ENCODE measurements at places on chromosomes 6 and 20.

- no peak for DNase-seq
These were observed 451.7 kb downstream of the GRIK2 start for GRCh38 chr6:101845172-101845571.

DNA sequence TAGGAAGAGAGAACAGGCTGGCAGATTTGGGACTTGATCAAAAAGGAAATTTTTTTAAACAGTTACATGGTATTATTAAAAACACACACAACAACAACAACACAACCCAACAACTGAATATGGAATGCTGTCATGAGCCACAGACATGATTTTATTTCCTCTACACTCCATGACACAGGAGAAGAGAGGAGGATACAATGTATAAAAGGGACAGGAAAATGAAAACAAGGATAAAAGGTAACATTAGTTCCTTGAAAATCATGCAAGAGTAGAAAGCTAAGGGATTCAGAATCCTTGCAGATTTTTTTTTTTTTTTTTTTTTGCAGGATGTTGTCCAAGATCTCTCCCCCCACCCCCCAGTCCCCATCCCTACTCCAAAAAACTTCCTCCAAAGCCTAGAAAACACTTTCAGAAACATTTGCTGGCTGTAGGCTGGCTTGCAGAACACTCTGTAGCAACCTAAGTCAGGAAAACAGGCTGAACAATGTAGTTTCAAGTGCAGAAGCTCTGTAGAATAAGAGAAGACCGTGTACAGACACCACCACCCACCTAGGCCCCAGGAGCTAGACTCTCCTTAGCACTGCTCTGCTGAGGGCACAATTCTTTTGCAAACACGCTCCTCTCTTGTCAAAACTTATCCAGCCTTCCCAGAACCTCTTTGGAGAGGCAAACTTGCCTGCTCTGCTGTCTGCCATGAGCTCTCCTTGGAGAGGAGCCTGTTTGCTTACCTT is 845 bp downstream of the ZMYND8 start:
- DNase-seq: no peak

GRCh38 chr6:81263531-81264168 is 488.8 kb downstream of the TENT5A start:
- DNase-seq: no peak

- DNase-seq: no peak
These were observed 207.2 kb downstream of the CD109 start for GRCh38 chr6:73903155-73903554.

GRCh38 chr20:43304598-43304997 is 114.9 kb upstream of the PTPRT start:
- no peak for DNase-seq

- DNase-seq: peak; percentile 17
These were observed 333.8 kb downstream of the PKHD1 start for GRCh38 chr6:51753635-51754034.

DNA sequence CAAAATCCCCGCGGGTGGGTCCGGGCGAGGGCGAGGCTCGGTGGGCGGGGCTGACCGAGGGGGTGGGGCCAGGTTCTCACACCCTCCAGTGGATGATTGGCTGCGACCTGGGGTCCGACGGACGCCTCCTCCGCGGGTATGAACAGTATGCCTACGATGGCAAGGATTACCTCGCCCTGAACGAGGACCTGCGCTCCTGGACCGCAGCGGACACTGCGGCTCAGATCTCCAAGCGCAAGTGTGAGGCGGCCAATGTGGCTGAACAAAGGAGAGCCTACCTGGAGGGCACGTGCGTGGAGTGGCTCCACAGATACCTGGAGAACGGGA is 809 bp downstream of the HLA-G start:
- DNase-seq: no peak

GRCh38 chr6:80742481-80742880 is 636.0 kb downstream of the BCKDHB start:
- DNase-seq: no peak

- no peak for DNase-seq
These were observed 80.5 kb upstream of the CNR1 start for GRCh38 chr6:88246654-88247053.

DNA sequence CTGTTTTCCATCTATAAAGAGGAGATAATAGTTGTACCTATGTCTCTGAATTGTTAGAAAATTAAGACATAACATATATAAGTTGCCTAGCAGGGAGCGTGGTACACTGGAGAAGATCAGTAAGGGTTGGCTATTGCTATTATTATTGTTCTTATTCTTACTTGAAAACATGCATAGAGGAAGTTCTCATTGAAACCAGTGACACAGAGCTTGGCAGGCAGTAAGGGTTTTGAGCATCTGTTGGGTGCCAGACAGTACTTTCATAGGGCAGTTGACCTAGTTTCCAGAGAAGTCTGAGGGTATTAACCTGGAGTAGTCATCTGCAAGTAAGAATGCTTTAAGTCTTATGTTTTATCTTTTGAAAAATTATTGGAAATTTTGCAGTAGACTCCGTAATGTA is 13.3 kb upstream of the SGK1 start:
- DNase-seq: no peak

GRCh38 chr6:34189806-34190503 is 44.1 kb upstream of the GRM4 start:
- DNase-seq: no peak

- no peak for DNase-seq
These were observed 10.8 kb downstream of the TRIM26 start for GRCh38 chr6:30202366-30202765.

- no peak for DNase-seq
These were observed 145.3 kb downstream of the KHDC1L start for GRCh38 chr6:73079978-73080377.
